ENCODE measurements at places on chromosomes 2 and 18.

DNA sequence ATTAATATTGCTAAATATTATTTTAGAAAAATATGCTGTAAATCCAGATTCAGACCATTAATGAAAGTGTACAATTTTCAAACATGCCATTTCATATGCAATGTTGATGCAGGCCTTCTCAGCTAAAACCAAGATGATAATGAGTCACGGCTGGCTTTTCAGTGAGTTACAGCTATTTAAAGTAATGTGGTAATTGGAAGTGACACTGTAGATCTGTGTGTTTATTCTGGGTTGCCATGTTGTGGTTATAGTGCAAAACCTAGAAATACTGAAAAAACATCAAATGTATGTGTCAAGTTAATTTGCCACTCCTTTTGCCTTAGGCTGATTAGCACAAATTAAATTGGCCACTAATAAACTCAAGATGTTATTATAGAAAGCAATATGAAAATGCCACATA, 506.6 kb downstream of the ERBB4 start:
- DNase-seq, result no peak

- DNase-seq, result no peak
Measured at GRCh38 chr2:207427986-207428385, 101.8 kb upstream of the CREB1 start.

DNA sequence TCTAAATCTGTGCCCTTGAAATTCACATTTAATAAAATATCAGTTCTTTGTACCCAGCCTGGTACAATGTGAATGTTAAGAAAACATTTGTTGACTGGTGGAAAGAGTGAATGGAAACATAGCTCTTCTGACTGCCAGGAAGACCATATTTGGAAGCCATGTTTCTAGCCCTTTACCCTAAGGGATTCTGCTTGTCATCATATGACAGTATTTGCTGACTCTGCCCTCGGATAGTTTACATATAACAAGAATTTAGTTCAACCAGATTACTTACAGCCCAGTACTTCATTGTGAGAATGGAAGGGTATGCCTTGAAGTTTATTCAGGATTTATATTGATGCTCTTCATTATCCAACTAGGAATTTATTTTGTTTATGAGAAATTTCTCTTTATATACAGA, 13.8 kb upstream of the KCNS3 start:
- DNase-seq, result no peak

DNA sequence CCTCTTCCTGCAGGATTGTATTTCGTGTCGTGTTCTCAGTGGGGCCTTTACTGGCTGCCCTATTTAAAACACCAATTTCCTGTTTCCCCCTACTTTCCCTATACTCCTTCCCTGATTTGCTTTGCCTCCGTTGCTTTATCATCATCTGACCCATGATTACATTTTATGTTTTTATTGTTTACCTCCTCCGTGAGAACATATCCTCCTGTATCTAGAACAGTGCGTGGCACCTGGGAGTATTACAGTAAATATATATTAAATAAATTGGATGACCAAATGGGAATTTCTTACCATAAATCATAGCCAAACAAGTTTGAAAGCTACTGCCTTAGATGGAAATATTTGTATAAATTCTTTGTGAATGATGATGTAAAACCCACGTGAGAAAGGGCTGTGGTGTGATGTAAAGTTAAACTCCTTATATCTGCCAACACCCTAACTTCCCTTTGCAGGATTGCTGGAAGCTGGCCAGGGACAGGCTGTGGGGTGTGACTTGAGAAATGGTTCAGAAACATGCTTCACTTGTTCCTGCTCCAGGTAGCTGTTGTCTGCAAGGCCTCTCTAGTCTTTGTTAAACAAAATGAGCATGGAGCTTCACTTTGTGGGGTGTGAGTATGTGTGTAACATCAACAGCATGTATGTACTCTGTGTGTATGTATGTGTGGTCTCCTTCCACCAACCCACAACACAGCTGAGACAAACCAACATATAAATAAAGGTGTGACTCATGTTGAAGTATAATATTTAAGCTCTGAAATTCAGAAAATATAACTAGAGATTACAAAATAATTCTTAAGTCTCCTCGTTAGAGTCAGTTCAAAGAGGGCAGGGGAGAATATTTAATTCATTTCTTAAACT, 40.3 kb downstream of the LHCGR start:
- no peak for DNase-seq

DNA sequence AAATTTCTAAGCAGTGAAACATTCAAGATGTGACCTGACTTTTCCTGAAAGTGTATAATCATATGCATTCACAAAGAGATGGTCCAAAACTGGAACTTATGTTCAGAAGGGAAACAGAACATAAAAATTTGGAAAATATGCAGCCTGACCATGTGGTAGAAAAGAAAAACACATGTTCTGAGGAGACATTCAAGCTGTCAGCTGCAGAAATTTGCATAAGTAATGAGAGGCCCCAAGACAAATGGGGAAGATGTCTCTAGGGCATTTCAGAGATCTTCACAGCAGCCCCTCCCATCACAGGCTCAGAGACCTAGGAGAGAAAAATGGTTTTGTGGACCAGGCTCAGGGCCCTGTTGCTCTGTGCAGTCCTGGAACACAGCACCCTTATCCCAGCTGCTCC, 123.8 kb downstream of the RPIA start:
- no peak for DNase-seq

- DNase-seq, result no peak
Measured at GRCh38 chr2:65553504-65554074, 121.2 kb upstream of the SPRED2 start.

GRCh38 chr2:68796295-68796905, 61.8 kb downstream of the ARHGAP25 start:
- DNase-seq, result no peak

DNA sequence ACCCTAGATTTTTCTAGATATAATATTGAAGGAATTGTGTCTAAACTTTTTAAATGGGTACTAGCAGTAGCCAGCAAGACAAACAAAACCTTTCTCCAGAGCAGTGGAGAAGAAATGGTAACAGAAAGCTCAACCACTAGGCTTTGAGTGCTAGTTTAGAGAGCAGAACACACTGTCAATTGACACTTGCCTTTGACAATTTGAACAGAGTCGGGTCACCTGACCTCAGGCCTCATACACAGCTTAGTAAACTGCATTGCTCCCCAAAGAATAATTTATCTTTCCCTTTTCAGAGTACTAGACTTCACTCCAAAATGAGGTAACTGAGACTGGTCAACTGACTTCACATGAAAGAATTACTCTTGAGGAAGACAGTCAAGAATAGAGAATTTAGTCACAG, 48.6 kb downstream of the FIGN start:
- DNase-seq, result no peak

GRCh38 chr18:70337139-70337972, 48.5 kb downstream of the SOCS6 start:
- no peak for DNase-seq

GRCh38 chr2:56155188-56155587, 28.6 kb upstream of the CCDC85A start:
- no peak for DNase-seq

DNA sequence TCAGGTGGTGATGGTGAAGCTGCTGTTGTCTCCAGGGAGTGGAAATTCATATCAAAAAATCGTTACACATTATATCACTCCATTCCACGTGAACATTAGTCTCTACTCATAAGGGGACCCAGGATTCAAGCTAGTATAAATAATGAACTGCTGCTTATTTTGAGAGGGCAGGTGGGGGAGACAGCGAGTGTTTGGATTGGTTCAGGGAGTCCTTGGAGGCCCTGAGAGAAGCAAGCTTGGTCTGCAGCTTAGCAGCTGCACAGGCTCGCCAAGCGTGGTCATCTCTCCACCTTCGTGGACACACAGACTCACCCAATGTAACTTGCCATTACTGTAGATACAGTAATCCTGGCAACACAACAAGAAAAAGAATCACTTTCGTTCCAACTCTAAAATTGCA, 177.6 kb downstream of the ZNF521 start:
- no peak for DNase-seq

GRCh38 chr2:121129692-121130091, 155.3 kb downstream of the TFCP2L1 start:
- no peak for DNase-seq

DNA sequence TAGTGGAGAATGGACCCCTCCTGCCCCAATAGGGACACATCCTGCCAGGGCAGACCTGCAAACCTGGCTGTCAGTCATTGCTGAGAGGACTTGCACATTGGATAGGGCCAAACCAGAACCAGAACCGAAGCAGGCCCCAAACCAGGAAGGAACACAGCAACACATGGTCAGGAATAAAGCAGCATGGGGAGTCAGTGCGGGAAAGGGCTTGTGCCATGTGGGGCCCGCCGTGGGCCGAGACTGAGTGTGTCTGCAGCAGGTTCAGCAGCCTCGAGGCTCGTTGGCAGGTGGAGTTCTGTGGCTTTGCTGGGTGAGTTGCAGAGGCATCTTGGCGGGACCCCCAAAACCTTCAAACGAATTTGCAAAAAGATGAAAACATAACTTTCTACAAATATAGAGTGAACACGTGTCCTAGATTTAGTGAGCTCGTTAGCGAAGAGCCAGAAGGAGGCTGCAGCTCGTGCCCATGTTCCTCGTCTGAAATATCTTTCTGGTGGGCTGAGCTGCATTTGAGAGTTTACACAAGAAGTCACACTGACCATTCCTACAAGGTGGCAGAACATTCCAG, 44.9 kb upstream of the LDLRAD4 start:
- DNase-seq, result no peak

DNA sequence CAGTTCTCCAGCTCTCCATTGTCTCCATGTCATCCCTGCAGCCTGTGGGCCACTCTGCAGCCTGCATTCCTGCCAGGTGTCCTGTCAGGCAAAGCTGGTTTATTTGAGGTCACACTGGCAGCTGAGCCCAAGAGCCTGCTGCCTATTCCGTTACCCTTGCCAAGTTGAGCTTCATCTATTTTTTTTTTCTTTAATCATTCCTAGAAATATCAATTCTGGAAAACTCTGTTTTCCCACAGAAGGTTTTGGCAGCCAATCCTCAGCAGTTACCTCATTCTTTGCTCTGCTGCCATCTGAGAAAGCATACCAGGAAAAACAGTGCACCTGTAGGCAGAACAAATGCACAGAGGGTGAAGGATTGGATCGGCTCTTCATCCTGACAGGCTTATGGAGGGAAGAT, 411.0 kb upstream of the ACVR2A start:
- no peak for DNase-seq

GRCh38 chr2:122805346-122805745, 1049.9 kb downstream of the TSN start:
- DNase-seq, result no peak

DNA sequence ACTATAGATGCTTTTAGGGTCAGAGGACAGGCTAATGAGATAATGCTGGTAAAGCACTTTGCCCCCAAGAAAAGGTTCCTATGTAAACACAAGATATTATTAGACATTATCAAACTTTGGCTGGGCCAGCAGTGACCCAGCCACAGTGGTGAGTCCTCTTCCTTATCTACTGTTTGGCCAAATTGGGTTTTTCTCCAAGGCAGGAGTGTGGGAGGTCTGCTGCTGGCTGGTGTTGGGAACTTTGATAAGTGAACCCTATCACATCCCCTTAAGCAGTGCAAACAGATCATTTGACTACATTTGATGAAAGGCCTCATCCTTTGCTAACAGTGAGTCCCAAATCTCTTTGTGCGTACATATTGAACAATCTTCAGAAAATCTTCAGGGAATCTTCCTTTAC, 16.2 kb downstream of the FZD7 start:
- no peak for DNase-seq

GRCh38 chr18:52409727-52410126, 69.7 kb downstream of the DCC start:
- DNase-seq, result no peak

DNA sequence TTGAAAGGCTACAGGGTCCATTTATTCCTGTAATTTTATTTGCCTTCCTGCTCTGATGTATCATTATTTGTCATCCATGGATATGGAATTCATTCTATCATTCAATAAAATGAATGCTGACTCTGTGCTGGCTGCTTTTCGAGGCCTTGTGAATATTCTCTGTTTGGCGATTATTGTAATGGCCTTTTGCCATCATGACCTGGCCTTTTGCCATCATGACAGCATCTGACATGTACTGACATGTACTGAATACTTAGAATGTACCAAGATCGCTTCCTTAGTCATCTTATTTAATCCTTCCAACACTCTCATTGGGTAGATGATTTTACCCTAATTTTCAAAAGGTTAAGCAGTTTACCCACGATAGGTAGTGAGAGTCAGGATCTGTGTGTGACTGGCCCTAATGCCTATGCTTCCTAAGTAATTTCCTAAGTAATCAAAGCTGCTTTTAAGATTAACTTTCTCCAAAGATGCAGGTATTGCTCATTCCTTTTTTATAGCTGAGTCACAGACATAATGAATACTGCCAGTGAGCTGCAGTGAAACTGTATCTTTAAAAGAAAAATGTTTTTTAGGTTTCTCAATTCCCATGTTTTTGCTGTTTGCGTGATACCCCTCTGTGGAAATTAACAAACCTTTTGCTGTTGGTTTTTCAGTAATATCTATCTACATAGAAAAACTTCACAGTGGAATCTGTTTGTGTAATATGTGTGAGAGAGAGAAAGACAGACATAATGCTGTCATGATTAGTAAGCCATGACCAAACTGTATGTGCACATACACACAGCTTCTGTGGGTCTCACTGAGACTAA, 127.8 kb downstream of the CERS6 start:
- DNase-seq, result no peak

- DNase-seq, result no peak
Measured at GRCh38 chr2:147394179-147394790, 450.5 kb upstream of the ACVR2A start.

GRCh38 chr18:79323471-79323870, 72.3 kb upstream of the NFATC1 start:
- DNase-seq, result no peak

DNA sequence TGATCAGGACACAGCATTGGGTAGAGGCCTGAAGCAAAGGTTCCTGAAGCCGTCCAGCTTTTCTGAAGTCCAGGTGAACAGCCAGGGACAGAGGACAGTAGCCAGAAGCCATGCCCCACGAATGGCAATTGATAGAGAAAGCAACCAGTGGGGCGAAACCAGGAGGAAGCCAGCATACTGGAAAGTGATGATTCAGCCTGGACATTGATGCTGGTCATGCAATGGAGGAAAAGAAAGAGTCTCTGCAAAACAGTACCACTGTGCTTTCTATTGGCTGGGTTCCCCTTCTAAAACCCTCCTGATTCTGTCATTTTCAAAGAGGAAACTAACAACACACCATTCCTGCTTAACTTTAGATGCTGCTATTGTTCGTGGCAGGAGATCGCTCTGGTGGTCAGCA, 221.4 kb upstream of the EPAS1 start:
- no peak for DNase-seq

DNA sequence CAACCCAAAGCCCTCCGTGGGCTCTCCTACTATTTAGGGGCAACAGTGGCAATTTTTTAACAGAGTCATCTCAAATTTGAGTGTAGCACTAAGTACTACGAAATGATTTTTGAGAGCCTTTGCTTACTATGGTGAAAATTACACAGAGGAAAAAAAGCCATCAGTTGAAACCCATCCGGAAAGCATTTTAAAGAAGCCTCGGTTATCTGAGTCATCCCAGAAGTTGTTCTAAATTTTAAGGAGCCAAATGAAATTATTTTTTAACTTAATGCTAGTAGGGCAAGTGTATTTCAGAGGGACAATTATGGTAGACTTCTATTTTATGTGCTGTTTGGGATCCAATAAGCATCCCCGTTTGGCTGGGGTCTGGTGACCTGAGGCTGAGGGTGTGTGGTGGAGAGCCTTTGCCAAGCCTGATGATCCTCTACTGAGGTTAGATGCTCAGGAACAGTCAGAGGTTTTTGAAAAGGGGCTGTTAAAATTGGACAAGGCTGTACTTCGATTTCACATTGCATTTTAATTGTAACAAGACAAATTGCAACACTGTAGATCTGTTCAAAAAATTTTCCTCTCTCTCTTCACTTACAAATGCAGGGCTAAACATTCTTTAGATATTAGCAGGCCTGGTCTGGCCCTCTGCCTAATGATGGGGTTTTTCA, 47.0 kb downstream of the RAPGEF4 start:
- no peak for DNase-seq
